ENCODE measurements at places on chromosomes 2 and 18.

DNA sequence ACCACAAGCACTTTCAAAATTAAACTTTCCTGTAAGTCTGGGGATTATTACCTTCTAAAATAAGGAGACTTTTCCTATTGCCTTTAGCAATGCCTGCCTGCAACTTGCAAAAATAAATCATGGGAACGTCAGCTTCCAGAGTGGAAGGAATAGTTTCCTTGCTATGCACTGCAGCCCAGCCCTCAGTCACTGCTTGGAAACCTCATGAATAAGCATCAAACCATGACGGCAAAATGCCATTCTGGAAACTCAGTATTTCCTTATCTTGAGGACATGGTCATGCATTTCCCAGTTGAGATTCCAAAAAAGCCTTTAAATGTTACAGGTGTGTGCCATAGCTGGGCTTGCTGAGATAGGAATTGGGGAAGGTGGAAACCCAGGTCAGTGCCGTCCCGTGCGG is 84.2 kb upstream of the OTOS start:
- no peak for DNase-seq

- DNase-seq = no peak
Measured at GRCh38 chr2:10535703-10536102, 87.6 kb upstream of the ODC1 start.

DNA sequence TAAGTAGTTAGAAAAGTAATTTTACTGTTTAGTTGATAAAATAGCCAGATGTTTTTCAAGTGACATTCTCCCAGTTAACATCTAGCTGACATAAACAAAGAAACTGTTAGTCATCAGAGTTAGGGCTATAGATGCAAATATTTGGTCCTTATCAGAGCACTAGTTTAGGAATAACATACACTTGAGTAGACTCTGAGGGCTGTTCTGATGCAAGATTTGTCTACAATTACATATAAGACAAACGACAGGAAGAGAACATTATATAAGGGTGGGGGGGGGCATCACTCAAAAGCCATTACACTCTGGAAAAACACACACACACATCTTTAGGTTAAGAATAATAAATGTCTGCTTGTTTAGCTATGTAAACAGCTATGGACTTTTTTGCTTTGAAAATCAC is 554.4 kb upstream of the LRRTM1 start:
- DNase-seq = no peak

DNA sequence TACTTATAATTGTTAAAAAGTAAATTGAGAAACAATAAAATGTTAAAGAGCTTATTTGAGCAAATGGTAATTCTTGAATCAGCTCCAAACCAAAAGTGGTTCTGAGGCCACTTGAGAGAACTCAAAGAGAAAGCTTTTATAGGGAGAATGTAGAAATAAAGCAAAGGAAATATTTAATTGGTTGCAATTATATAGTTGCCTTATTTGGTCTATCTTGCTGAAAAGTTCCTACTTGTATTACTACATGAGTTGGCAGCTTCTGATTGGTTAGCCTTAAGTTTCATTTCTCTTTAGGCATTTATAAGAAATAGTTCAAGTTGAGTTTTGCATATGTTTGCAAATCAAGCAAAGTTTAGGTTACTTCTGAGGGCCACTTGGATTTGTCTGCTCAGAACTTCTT is 38.1 kb downstream of the SCN2A start:
- peak; percentile 37 for DNase-seq

DNA sequence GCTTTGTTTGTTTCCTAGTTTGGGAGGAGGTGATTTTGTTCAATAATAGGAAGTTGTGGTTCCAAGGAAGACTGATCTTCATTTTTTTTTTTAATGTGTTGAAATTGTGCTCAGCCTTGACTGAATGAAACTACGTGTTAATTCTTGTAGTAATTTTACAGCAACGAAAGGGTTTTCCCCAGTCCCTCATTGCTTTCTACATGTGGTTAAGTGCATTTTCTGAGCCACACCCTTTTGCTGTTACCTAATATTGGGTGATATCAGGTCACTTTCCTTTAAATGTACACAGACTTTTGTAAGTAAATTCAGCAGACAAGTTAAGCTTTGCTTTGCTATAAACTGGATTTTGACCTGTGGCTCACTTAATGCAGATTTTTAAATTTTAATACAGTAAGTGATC is 73.6 kb downstream of the OTX1 start:
- DNase-seq = peak; percentile 92

DNA sequence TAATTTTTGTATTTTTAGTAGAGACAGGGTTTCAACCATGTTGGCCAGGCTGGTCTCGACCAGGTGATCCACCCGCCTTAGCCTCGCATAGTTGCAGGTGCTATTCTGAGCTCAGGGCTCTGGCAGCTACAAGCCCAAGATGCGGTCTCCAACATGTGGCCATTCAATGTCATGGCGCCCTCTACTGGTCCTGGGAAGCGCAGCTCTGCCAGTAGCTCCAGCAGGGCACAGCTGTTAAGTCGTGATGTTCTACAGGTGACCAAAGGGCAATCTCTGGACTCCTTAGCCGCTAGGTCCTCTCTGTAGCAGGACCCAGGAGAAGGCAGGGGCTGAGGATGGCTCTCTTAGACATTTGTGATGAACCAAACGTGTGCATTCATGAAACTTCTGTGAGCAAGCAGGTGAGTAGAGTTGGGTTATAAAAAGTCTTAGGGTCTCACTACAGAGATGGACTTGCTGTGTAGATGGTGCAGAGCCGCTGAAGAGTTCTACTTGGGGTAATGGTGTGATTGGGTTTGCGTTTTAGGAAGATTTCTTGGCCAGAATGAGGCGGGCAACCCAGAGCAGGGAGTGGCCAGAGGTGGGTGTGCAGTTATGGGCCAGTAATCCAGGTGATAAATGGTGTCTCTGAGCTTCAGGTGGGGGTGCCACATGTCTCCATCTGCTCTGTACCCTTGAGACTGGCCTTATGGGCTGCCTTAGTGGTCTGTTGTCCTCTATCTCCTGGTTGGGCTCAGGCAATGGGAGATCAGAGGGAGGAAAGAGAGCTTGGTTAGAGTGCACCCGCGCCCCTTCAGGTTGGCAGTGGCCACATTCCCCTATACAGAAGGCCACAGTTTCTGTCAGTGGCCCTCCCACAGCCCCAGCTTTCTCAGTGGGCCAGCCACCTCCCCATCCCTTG is 31.0 kb downstream of the IL37 start:
- peak; percentile 89 for DNase-seq
